ENCODE measurements at places on chromosomes 7 and 10.
A peak's percentile ranks its signal among the peaks of the same experiment; 100 is the strongest.

DNA sequence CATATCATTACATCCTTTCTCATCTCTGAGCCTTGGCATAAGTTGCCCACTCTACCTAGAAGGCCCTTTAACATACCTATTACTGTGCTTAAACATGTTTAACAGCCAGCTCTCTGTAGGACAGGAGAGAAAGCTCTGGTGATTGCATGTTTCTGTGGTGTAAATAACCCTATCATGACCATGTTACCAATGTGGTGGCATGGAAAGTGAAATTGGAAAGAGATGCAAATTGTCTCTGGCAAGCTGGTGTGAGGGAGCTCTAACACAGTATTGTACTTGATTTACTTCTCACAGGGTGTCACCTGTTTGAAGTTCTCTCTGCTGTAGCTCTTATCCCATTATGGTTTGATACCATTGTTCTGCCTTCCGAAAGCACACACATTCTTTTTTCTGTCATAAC is 231.8 kb upstream of the DKK1 start:
- no peak overlapping the region for H3K27ac ChIP-seq
- DNase-seq = no peak
- no peaks in the 10 kb centered on the region for H3K4me1 ChIP-seq
- no peak overlapping the region for H3K4me3 ChIP-seq

GRCh38 chr7:130299866-130300265 is 6.9 kb downstream of the CPA4 start:
- DNase-seq = no peak
- H3K4me3 ChIP-seq = no peak overlapping the region
- no peaks in the 10 kb centered on the region for H3K36me3 ChIP-seq
- H3K27ac ChIP-seq = no peak overlapping the region
- no peaks in the 10 kb centered on the region for H3K27me3 ChIP-seq

DNA sequence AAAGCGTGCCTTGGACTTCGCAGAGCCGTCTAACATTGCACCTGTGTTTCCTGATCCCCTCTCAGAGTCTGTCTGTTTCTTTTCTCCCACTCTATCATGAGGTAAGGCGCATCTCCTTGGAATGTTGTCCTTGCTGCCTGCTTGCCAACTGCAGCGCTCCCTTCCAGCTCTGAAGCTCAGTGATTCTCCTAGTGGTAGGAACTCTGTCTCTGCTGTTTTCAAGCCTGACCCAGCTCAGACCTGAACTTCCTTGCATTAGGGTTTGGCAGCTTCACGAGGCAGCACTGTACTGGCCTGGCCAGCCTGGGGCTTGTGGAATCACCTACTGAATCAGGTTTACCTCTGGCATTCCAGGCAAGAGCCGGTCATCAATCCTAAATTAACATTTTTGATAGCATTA is 123.9 kb downstream of the CREB5 start:
- H3K4me1 ChIP-seq = no peaks in the 10 kb centered on the region
- H3K36me3 ChIP-seq = no peaks in the 10 kb centered on the region
- peak; percentile 75 for DNase-seq
- no peak overlapping the region for H3K27ac ChIP-seq

- no peaks in the 10 kb centered on the region for H3K4me1 ChIP-seq
- H3K4me3 ChIP-seq = no peak overlapping the region
- no peak overlapping the region for H3K27ac ChIP-seq
- H3K36me3 ChIP-seq = no peaks in the 10 kb centered on the region
- H3K27me3 ChIP-seq = no peaks in the 10 kb centered on the region
Observed at GRCh38 chr7:120794106-120794729, 63.7 kb downstream of the TSPAN12 start.

GRCh38 chr7:66303454-66304155 is 98.5 kb downstream of the TPST1 start:
- H3K27ac ChIP-seq = no peak overlapping the region
- no peaks in the 10 kb centered on the region for H3K36me3 ChIP-seq
- no peak overlapping the region for H3K4me3 ChIP-seq
- no peaks in the 10 kb centered on the region for H3K27me3 ChIP-seq

DNA sequence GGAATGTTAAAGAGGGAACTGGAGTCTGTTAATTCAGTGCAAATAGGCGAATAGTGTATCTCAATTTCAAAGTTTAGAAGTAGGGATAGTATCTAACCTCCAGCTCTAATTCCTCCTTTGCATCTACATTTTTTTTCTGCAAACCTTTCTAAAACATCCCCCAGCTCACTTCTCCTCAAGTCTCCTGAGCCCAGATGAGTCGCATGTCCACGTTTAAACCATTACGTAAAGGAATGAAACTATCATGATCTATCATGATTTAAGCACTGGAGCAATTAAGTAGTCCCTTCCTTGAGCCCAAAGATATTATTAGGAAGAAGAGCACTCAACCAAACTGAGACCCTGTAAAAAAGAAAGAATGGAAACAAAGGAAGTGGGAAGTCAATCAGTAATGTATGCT is 29.9 kb downstream of the GPR22 start:
- no peak overlapping the region for H3K4me3 ChIP-seq
- no peaks in the 10 kb centered on the region for H3K27me3 ChIP-seq
- H3K27ac ChIP-seq = no peak overlapping the region
- H3K4me1 ChIP-seq = no peaks in the 10 kb centered on the region
- no peak for DNase-seq
- H3K36me3 ChIP-seq = no peaks in the 10 kb centered on the region

DNA sequence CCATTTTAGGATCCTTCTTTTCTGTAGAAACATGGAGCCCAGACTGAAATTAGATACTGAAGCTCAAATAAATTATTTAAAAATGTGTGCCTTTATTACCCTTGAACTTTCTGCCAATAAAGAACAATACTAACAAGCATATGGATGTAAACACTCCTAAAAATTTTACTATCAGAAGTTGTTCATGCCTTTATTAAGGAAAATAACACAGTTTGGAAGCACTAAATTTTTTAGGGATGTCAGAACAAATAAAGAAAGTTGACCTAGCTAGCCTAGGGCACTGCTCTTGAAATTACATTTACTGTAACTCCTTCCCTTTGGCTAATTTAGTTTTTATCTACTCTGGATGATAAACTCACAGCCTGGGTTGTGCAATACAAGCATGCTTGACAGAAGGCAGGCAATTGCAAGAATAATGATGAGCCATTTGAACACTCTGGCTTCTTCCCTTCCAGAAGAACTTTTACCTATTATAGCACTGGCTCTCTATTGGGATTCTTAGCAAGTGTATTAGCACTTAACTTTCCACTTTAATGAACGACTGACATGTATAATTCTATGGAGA is 351.7 kb upstream of the C7orf33 start:
- no peak overlapping the region for H3K4me3 ChIP-seq
- no peak overlapping the region for H3K27ac ChIP-seq
- no peaks in the 10 kb centered on the region for H3K4me1 ChIP-seq
- DNase-seq = no peak
- no peaks in the 10 kb centered on the region for H3K27me3 ChIP-seq

Data from sigmoid colon (tissue), 7 donors.